ENCODE measurements at places on chromosomes 1 and 21.

DNA sequence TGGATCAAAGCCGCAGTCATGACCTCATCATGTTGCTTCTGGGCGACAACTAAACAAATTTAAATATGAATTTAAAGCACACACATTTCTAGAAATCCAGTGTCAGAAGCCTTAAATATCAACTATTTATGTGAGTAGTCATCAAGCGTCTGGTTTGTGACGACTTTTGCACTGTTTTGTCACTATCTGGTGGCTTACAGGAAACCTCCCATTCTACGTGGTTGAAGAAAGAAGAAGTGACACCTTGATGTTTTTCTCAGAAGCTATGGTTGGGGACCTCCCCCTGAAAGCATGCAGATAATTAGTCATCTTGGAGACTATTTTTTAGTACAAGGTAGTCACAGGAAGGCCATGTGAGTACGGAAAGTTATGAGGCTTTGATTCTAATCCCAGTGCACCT, 58.5 kb downstream of the TENT5C start:
- no peak for DNase-seq

GRCh38 chr1:47031059-47031458, 7.6 kb downstream of the CYP4X1 start:
- peak; percentile 2 for DNase-seq

DNA sequence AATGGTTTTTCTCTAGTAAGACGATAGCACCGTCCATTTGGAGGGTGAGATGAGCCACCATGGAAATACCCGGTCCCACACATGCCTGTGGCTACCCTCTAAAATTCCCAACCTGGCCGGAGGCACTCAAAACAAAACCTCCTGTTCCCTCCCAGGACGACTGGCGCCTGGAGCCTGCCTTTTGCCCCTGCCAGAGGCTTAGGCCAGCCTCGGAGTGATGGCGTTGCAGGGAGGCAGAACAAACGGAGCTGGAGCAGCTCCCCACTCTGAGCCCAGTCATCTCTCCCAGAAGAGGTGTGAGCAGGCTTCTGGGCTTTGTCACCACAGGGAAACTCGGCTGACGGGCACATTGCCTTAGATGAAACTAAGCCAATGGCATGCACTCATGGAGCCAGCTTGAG, 213.7 kb upstream of the HOOK1 start:
- no peak for DNase-seq

DNA sequence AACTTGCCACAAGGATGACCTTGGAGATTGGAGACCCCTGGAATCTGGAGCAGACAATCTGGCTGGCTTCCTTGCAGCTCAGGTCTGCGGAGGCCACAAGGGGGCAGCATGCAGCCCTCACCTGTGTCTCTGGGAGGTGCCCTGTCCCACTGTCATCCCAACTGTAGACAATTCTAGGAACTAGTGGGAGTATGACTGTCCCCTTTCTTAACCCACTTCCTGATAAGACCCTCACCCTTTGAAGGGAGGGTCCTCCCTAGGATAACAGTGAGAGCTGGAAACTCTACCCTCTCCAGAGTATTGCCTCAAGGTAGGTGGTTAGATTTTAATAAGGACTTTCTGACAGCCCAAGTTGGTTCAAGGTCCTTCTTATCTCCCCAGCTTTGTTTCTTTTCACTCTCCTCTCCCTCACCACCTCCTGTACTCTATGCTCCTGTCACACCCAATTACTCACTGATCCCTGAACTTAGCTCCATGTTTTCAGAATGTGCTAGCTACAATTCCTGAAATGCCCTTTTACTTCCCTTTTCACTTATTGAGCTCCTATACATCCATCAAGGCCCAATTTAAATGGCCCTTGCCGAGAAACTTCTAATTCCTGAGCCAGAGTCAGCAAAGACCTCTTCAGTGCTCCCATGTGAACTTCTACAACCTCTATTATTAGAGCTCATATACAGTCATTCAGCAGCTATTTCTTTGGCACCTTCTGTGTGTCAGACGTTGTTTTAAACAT, 9.2 kb upstream of the KCNQ4 start:
- peak; percentile 29 for DNase-seq

GRCh38 chr1:33519240-33519884, 46.9 kb downstream of the ZSCAN20 start:
- no peak for DNase-seq

- DNase-seq, result no peak
Measured at GRCh38 chr1:31180338-31180737, 59.3 kb downstream of the NKAIN1 start.

GRCh38 chr1:15246960-15247614, at the start of gene FHAD1:
Gene FHAD1 (plus strand): TSS chr1:15247223. CDS start chr1:15251785, 4,562 bp downstream.
- DNase-seq, result peak; percentile 43

- no peak for DNase-seq
Measured at GRCh38 chr1:2957329-2957728, 63.9 kb upstream of the ACTRT2 start.

GRCh38 chr21:42057851-42058437, 13.2 kb upstream of the UMODL1 start:
- no peak for DNase-seq

DNA sequence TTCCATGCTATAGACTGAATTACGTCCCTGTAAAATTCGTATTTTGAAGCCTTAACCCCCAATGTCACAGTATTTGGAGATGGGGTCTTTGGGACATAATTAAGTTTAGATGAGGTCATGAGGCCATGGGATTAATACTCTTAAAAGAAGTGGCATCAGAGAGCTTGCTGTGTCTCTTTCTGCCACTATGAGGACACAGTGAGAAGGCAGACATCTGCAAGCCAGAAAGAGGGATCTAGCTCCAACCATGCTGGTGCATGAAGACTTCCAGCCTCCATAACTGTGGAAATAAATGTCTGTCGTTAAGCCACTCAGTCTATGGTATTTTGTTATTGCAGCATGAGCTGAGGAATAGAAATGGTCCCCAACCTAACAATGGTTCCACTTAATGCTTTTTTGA, 99.0 kb downstream of the LTN1 start:
- DNase-seq, result no peak

DNA sequence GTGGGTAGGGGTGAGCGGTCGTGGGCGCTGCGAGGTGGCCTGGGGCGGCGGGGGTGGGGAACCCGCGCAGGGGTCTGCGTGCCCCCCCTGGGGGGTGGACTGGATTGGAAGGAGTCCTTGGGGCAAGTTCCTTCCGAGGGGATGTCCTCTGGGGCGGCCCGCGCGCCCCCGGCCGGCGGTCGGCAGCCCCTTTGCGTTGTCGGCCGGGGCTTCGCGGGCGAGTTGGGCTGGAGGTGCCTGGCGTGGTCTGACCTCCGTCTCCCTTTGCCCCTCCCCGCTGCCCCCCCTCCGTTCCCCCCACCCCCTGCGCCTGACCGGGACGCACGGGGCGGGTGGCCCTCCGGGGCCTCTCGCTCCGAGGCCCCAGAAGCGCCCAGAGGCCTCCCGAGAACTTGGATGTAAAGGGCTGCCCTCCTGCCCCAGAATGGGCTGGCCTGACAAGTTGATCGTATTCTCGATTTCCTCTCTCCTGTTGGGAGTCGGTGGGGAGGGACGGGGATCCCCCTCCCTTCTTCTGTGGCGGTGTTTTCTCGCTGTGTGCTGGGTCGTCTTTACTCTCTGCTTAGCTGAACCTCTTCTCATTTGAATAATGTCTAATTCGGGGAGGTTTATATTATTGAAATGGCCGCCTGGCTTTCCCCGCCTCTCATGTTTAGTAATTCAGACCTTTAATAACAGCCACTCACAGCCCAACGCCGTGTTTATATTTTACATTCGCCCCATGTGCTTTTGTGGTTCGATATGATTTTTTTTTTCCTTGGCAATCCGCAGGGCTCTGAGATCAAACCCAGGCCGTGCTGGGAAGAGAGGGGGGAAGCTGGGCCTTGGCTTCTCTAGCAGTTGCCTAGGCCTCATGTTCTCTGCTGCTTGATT, 1.3 kb downstream of the POU2F1 start:
- peak; percentile 71 for DNase-seq

GRCh38 chr1:163414778-163415177, 93.0 kb downstream of the NUF2 start:
- DNase-seq, result no peak

DNA sequence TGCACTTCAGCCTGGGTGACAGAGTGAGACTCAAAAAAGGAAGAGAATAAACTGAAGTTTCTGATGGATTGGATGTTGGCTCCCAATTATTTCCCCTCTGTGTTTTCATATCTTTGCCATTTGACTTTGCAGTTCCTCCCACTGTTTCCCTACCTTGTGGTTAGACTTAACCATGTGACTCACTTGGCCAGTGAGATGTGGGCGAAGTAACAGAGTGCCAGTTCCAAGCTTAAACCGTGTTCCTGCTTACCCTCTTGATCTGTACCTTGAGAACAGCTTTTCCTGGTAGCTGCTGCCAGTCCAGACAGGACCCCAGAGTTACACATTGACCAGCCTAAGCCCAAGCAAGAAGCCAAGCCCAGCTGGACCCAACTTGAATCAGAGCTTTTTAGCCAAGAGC, 323.4 kb downstream of the LTN1 start:
- no peak for DNase-seq

DNA sequence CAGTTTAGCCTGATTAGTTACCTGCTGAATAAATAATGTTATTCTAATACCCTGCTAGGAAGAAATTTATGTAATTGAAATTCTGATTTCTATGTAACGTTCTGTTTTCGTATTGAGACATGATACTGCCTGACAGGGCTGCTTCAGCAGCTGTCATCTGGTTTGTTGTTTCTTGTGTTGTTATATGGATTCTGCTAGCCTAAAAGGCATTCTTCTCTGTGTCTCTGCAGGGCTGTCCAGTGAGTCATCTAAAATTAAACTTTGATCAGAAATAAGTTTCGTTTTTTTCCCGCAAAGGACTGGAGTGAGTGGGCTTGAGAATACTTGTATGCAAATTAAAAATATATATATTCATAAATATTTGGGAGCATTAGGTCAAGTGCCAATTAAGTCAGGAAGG, 93.0 kb downstream of the DYRK1A start:
- peak; percentile 75 for DNase-seq

DNA sequence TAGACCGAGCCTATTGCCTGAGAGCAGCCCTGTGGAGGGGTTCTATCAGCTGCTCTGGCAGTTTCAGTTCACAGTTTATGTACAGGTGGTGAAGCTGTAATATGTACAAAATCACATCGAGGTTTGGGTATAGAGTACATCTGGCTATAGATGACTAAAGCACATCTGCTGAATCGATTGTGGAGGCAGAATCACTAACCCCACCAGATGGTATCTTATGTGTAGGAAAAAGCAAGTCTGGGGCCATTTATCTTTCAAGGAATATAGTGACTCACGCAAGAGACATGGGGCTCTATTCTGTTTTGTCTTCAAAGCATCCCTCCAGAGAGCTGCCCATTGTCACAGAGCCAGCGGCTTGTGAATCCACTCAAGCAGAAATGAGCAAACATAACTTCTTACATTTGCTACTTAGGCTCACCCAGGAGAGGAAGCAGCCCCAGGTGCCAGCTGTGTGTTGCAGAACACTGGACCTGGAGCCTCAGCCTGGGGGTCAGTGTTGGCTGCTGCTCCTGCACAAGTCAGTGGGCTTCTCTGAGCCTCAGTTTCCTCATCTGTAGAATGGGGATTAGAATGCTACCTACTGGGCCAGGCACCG, 21.3 kb downstream of the MIIP start:
- peak; percentile 80 for DNase-seq

DNA sequence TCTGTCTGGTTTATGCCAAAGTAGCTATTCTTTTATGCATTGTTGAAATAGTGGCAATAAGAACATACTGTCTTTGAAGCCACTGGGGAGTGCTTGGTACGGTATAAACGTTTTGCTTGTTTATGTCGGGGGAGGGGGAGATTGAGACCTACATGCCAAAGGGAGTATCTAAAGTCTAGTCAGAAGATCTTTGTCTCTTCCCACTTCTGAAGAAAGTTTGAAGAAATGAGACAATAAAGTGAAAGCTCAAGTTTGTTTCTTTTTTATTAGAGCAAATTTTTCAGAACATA, 6.8 kb downstream of the AKIRIN1 start:
- no peak for DNase-seq

DNA sequence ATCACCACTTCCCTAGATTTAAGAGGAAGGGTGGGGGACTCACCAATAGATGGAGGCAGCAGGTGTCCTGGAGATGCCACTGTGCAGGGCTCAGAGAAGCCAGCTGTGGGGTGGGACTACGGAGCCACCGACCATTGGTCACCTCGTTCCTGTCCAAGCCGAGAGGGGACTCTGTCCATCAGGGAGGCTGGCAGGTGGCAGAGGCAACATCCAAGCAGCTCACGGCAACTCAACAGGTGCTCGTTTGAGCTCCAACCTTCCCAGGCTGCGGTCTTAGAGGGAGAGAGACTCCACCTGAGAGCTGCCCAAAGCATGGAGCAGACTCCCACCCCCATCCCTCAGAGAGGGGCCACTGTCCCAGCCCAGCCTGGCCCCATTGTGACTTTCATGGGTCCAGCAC, 71.4 kb downstream of the IGSF21 start:
- DNase-seq, result no peak

GRCh38 chr1:11650331-11650991, 3.8 kb downstream of the FBXO2 start:
- peak; percentile 75 for DNase-seq

DNA sequence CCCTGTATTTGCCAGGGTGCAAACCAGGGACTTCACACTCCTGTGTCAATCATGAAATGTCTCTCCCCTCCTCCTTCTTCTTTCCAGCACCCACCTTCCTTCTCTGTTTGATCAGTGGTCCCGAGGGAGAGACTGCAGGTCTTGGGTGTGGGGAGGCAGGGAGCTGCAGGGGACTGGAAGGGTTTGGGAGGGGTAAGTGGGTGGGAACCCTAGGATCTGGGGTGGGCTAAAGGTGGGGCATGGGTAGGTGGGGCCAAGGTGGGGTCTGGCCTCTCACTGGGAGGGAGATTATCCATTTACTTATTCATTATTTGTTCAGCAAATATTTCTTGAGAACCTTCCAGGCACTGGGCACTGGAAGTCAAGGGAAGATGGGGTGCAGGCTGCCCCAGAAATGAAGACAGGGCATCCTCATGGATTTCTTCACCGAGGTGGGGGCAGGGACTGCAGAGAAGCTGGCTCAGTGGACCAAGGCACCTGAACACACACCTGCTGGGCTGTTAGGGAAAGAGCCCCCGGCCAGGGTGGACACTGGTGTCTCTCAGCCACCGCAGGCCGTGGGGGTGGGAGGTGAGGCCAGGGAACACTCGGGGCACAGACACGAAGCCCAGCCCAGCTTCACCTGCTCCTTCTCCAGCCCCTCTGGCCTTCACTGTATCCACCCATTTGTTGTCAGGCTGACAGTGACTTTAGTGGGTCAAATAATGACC, 193.9 kb upstream of the C1orf174 start:
- no peak for DNase-seq

- DNase-seq, result no peak
Measured at GRCh38 chr1:153752072-153752471, 23.1 kb upstream of the SLC27A3 start.

DNA sequence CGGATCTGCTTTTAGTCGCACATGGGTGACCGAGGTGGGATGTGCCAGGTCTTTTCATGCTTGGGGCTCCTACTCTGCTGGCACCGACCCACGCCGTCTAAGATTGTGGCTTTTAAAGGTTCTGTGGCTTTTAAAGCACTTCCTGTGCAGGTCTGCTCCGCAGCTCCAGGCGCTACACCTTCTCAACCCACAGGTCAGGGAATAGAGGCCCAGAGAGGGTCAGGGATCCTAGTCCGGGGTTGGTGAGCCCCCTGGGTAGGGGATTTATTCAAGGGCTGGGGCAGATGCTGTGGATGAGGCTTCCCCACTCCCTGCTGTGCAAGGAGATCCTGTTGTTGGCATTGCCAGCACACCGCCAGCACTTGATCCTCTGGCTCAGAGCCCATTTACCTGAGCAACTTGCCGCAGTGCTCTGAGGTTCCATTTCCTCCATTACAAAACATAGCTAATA, 212.8 kb upstream of the RAB4A start:
- DNase-seq, result no peak

GRCh38 chr1:30872948-30873263, 35.7 kb downstream of the SDC3 start:
- DNase-seq, result no peak

GRCh38 chr1:78142736-78143135, 97.0 kb downstream of the GIPC2 start:
- DNase-seq, result no peak
